ENCODE measurements at places on chromosomes 3 and 15.

- no peak for DNase-seq
These were observed 201.2 kb downstream of the SATB1 start for GRCh38 chr3:18223974-18224373.

- no peak for DNase-seq
These were observed 168.3 kb downstream of the ATP10A start for GRCh38 chr15:25694823-25695312.

DNA sequence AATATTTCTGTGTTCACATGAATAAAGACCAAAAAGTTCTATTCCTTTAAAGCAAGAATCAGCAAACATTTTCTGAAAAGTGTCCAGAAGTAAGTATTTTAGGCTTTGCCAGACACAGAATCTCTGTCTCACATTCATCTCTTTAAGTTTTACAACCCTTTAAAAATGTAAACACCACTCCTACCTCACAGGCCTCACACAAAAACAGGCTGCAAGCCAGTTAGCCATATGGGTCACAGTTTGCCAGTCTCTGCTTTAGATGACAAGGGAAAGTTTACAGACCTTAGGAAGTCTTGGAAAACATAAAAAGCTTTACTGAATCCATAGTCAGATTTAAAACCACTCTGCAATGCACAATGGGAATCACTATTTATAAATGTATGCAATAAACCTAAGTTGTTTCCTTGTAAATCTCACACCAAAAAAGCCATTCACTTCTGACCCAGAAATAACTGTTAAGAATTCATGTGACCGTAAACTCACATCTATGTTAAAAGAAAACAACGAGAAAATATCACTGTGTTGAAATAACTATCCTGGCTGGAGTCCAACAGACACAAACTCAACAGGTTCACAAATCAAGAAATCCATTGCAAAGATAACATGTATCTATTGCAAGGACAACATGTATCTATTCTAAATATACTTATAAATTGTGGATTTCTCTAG lies 308.2 kb downstream of the ULK4 start:
- DNase-seq, result no peak

- DNase-seq, result peak; percentile 29
These were observed 677.4 kb downstream of the SQOR start for GRCh38 chr15:46312133-46312740.

DNA sequence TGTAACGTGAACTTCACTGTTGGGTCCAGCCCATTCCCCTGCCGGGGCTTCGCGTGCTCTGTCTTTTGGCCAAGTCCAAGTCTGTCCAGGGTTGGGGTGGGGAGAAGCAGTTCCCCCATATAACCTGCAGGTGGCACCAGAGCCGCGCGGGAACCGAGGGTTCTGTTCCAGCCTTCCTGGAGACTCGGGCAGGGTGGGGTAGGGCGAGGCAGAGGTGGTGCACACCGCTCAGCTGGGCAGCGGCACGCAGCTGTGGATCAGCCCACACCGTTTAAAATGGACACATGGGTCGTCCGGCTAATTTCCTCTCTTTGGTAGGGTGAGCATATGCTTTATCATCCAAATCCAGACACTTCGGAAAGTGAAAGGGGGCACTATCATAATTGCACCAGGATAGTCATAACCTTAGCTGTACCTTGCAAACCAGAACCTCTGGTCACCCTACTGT lies 118.1 kb downstream of the TBC1D2B start:
- peak; percentile 55 for DNase-seq

DNA sequence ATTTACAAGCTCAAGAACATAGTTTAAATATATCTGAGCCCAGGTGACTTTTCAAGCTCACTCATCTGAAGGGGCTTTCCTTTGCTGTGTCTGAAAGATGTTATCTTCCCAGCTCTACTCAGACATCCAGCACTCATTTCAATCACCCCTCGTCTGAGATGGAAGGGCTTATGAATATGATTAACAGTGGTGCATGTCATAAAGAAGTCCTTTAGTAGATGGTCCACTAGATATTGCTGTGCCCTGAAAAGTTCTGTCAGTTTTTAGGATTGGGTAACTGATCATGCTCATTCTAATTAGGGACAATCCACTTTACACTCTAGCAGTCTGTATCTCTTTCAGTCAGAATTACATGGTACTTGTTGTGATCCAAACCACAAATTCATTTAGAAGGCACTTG lies 28.3 kb downstream of the RETNLB start:
- no peak for DNase-seq

- DNase-seq, result no peak
These were observed 76.5 kb upstream of the SPRED1 start for GRCh38 chr15:38176155-38176554.

GRCh38 chr3:79521221-79521848 lies 246.5 kb downstream of the ROBO1 start:
- DNase-seq, result no peak

DNA sequence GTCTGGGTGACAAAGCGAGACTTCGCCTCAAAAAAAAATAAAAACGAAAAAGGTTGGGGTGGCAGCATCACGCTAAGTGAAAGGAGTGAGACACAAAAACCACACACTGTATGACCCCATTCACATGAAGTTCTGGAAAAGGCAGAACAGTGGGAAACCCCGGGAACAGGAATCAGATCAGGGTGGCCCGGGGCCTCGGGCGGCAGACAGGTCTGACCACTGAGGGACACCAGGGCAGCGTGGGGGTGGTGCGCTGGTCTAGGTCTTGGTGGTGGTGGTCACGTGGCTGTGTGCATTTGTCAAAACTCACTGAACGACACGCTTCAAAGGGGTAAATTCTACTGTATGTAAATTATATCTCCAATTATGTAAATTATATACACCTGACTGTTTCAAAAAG lies 79.7 kb upstream of the PRR20G start:
- DNase-seq, result no peak

DNA sequence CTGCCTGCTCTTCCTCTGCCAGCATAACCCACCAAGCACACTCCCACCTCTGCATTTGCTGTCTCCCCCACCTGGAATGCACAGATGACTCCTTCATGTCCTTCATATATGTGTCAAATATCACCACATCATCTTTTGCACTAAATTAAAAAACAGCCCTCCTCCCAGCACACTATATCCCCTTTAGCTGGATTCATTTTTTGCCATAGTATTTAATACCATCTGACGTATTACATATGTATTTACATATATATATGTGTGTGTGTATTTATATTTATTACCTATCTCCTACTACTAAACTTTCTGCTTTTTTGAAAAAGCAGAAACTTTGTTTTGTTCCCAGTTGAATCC lies 29.4 kb upstream of the UBL7 start:
- DNase-seq, result no peak

DNA sequence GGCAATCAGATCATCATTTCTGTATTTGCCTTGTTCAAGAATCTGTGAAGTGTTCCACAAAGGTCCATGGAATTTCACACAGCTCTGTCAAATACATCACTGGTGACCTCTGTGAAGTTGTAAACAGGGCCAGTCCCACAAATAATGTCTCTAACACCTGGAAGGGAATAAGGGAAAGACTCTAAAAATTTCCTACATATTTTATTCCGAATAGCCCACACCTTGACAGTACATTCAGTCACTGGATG lies at the start of gene C3orf49:
C3orf49 (plus strand) TSS at position 149 of the 248 bp plus-strand sequence. CDS start 173 bp downstream, outside the sequence.
- DNase-seq, result no peak

DNA sequence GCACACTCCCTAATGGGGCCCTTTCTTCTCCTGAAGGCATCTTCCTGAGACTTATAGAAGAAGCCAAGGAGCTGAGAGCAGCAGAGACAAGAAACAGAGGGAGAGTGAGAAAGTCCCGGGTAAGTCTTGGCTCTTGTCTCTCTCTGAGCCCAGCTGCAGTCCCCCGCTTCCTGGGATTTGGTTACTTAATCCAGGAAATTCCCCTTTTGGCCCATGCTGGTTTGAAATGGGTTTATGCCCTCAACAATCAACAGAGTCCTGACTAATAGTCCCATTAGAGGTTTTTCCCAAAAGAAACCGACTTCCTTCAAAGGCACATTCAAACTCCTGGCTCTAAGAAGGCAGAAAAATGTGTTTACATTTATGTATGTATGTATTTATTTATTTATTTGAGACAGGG lies 22.0 kb downstream of the TMEM158 start:
- no peak for DNase-seq

DNA sequence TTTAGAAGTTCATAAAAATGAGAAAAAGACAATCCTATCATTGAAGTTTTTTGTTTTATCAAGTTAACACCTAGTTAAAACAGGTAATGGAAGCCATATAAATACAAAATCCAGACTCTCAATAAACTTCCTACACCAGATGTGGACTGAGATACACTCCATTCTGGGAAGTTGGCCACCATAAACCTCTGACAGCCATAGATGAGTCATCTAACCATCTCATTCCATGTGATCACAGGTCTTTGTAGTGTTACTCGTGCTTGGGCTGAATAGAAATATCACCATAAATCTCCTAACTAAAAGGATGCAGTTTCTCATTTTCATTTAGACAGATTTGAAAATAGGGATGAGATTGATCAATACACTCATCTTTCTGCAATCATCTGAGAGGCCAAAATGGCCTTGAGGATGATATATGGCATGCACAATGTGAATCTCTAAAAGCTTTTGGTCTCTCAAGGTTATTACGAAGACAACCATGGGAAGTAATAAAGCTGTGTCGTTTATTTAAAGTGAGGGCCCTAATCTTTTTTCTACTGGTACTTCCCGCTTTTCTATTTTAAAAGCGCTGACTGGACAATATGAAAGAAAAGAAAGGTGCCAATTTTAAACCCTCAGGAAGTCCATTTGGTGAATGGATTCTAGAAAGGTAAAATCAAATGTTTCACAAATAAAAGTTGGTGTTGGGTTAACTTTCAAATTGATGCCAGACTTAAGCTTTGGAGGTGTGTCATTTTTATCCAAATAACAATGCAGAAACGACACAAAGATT lies 155.5 kb downstream of the POLR2M start:
- DNase-seq, result no peak

DNA sequence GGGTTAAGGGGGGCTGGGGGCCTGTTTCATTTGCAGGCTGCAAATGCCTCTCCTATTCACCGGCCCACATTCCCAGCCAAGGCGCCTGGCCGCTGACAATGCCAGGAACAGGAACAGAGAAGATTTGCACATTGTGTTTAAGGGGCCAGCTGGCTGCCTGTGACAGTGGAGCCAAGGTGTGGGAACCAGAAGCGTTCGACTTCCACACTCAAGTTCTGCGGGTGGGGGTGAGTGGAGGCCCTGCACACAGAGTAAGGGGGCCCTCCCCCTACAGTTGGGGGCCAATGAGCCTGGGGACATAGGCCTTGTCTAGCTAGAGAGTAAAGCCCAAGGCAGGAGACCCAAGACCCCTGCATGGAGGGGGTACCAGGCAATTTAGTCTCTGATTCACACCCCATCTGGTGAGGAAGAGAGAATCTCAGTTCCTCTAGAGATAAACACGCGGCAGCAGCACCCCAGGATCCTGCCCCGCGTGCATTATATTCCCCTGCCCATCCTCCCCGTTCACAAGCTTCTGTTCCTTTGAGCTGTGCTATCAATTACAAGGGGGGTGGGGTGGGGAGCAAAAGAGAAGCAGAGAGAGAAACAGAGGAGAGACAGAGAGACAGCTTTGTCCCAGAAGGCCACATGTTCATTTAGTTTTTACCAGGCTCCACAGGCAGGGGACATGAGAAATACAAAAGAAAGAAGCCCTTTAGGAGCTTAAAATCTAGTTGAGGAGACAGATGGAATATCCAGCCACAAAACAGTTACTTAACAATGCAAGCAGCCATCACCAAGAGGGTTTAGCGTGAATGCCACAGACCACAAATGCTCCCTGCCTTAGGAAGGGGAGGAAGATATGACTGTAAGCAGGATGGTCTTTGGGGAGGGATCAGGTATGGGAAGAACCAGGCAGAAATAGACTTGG lies 9.2 kb downstream of the IGDCC3 start:
- no peak for DNase-seq

- DNase-seq, result no peak
These were observed 19.0 kb downstream of the PLS1 start for GRCh38 chr3:142615171-142615570.

DNA sequence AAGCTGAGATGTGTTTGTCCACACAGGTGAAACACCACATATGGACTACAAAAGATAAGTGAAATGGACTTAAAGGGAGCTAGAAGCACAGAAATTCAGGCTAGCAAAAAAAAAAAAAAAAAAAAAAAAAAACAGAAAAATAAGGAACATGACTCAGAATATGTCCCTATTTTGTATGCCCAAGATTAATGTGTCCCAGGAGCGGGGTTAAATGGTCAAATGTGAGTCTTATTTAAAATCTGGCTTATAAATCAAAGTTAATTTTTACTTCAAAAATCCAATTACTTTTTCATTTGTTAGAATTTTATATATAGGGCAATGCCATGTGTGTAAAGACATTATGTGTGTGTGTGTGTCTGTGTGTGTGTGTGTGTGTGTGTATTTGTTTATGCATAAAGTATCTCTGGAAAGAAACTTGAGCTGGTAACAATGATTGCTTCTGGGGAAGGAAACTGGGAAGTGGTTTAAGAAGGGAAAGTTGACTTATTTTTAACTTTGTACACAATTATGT lies 986.5 kb downstream of the ROBO2 start:
- no peak for DNase-seq

- no peak for DNase-seq
These were observed 28.4 kb upstream of the ST3GAL6 start for GRCh38 chr3:98734735-98735134.

GRCh38 chr3:113269661-113270060 lies 58.3 kb downstream of the BOC start:
- no peak for DNase-seq
